ENCODE measurements at places on chromosomes 12 and 14.
A peak's percentile ranks its signal among the peaks of the same experiment; 100 is the strongest.

DNA sequence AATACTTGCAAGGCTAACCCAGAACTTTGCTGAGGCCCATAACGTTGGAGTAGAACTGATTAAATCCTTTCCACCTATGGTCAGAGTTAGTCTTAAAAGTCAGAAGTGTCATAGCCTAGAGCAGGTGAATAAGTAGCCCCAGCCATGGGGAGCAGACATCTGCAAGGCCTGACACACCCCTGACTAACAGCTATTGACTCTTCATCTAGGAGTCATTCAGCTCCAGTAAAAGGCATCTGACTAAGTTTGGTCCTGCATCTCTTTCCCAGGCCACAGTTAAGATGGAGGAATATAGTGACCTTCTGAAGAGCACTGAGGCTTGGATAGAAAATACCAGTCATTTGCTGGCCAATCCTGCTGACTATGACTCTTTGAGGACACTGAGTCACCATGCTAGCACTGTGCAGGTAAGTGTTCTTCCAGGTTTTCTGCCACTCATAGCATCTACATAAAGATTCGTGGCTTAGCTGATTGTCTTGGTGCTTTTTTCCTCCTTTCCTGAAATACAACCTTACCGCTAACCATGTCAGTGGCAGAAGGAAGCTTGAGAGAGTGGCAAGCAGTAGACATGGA is 212.9 kb downstream of the ESR2 start:
- no peak for DNase-seq

DNA sequence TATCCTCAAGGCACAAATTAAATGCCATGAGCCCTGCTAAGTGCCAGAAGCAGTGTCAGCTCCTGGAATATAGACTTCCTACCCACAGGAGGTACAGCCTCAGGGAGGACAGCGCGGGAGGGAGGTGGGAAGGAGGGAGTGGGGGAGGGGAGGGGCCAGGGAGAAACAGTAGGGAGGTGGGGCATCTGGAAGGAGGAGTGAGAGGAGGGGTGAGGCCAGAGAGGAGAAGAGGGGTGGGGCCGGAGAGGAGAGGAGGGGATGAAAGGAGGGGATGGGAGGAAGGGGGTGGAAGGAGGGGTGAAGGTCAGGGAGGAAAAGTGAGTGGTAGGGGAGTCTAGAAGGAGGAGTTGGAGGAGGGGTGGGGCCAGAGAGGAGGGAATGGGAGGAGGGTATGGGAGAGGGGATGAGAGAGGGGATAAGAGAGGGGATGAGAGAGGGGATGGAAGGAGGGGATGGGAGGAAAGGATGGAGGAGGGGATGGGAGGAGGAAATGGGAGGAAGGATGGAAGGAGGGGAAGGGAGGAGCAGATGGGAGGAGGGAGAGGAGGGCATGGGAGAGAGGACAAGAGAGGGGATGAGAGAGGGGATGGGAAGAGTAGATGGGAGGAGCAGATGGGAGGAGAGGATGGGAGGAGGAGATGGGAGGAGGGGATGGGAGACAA is 9.2 kb upstream of the CCDC197 start:
- no peak for DNase-seq

GRCh38 chr12:124053851-124054250 is 80.8 kb downstream of the ZNF664 start:
- DNase-seq, result peak; percentile 79

DNA sequence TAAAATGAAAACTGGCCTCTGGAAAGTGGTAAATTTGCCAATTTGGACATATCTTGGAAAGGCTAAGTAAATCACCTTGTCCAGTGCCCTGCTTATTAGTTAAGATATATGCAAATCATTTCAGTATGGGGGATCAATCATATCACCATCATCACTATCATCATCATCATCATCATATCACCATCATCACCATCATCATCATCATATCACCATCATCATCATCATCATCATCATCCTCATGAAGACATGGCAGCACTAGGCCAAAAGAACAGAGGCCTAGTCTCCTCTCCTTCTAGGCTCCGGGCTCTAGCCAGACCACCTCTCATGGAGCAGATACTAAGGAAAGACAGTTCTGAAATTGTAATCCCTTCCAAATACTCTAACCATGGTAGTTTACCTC is 20.3 kb downstream of the OTX2 start:
- DNase-seq, result no peak

DNA sequence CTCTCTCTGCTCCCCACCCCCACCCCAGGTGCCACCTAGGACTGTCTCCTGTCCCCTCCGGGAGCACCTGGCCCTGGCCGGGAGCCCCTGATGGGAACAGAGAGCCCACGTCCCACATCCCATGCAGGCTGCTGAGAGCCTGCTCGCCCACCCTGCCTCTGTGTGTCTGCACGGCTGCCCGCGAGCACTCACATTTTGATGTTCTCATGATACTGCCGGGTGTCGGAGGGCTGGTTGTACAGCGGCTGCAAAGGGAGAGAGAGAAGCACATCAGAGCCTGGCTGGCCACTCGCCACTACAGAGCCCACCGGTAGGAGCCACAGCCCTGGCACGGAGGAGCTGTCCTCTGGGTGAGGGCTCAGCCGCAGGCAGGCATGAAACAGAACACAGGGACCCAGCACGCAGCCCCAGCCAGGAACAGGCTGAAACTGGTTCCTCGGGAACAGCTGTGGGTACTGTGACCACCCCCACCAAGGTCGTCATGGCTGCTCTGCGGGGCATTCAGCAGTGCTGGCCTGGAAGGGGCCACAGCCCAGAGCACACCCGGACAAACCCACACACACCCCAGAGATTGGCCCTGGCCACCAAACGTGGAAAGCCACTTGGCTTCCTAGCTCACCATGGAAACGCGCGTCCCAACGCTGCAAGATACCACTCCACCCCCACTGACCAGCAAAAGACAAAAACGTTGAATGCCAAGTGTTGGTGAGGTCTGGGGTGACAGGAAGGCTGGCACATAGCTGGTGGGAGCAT is 117.6 kb downstream of the NCOR2 start:
- DNase-seq, result no peak
